ENCODE measurements at places on chromosomes 7 and 10. TPM values are rescaled to one million over a fixed set of nuclear protein-coding genes. Genes with fewer than 3 reads are reported as not detected.

BMPER gene
- 3.4 TPM for polyA plus RNA-seq

PALS2 gene
- 1.3 TPM for polyA plus RNA-seq

- DNase-seq, result no peak
These were observed 560.1 kb upstream of the LRRTM3 start for GRCh38 chr10:66365686-66366085.

GRCh38 chr7:19066170-19066569 is 51.3 kb downstream of the TWIST1 start:
- DNase-seq, result no peak

GRCh38 chr10:30786131-30786530 is 156.6 kb upstream of the LYZL2 start:
- no peak for DNase-seq

DNA sequence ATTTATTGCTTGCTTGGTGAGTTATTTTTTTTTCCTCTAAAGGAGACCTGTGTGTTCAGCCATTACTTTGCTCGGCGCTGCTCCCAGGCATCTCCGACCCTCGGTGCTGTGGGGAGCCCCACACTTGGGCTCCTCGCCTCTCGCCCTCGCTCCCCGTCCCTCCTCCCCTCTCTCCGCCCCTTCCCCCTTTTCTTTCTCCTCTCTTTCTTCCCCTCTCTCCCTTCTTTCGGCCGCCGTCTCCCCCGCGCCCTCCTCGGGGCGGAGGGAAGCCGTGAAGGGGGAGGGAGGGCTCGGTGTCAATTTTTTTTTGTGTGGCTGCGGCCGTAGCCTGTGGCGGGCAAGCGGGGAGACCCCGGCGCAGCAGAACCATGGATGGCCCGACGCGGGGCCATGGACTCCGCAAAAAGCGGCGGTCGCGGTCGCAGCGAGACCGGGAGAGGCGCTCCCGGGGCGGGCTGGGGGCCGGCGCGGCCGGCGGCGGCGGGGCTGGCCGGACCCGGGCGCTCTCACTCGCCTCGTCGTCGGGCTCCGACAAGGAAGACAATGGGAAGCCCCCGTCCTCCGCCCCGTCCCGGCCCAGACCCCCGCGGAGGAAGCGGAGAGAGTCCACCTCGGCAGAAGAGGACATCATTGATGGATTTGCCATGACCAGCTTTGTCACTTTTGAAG is 1.1 kb downstream of the AUTS2 start:
- DNase-seq, result no peak

- no peak for DNase-seq
These were observed 125.9 kb downstream of the HIPK2 start for GRCh38 chr7:139651914-139652313.

DNA sequence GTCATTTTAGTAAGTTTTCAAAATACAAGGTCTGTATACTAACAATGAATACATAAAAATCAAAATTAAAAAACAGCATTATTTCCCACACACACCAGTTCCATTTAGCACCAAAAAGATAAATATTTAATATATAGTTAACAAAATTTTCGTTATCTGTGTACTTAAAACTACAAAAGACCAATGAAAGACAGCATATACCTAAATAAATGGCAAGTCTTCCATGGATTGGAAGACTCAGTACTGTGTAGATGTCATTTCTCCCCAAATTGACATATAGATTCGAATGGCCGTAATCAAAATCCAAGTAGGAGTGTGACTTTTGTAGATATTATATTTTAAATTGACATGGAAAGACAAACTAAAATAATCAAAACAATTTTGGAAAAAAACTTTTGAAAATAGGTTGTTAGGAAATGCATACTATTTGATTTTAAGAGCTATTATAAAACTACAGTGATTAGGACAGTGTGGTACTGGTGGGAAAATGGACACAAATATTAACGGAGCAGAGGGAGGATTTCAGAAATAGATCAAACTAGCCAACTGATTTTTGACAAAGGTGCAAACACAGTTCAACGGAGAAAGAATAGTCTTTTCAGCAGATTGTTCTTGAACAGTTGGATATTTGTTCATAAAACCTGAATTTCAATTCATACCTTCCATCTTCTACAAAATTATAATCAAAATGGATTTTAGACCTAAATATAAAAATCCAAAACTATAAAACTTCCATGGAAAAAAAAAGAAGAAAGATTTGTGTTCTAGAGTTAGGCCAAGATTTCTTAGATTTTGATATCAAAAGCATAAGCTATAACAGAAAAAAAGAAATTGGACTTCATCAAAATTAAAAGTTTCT is 14.8 kb upstream of the KLF14 start:
- no peak for DNase-seq
